ENCODE measurements at places on chromosomes 12 and 14.
A peak's percentile ranks its signal among the peaks of the same experiment; 100 is the strongest.

- DNase-seq, result no peak
Measured at GRCh38 chr12:46831335-46832129, 5.7 kb upstream of the SLC38A4 start.

GRCh38 chr12:8033153-8034044, 883 bp downstream of the FOXJ2 start:
- peak; percentile 24 for DNase-seq

- DNase-seq, result no peak
Measured at GRCh38 chr12:39297891-39298290, 145.0 kb downstream of the KIF21A start.

GRCh38 chr12:2285462-2285861, 232.7 kb downstream of the CACNA1C start:
- no peak for DNase-seq

- DNase-seq, result no peak
Measured at GRCh38 chr12:1919763-1920162, 1.3 kb upstream of the CACNA2D4 start.

- no peak for DNase-seq
Measured at GRCh38 chr12:40971911-40972310, 216.2 kb upstream of the PDZRN4 start.

- DNase-seq, result peak; percentile 42
Measured at GRCh38 chr12:46382408-46382963, 9.9 kb upstream of the SLC38A2 start.

DNA sequence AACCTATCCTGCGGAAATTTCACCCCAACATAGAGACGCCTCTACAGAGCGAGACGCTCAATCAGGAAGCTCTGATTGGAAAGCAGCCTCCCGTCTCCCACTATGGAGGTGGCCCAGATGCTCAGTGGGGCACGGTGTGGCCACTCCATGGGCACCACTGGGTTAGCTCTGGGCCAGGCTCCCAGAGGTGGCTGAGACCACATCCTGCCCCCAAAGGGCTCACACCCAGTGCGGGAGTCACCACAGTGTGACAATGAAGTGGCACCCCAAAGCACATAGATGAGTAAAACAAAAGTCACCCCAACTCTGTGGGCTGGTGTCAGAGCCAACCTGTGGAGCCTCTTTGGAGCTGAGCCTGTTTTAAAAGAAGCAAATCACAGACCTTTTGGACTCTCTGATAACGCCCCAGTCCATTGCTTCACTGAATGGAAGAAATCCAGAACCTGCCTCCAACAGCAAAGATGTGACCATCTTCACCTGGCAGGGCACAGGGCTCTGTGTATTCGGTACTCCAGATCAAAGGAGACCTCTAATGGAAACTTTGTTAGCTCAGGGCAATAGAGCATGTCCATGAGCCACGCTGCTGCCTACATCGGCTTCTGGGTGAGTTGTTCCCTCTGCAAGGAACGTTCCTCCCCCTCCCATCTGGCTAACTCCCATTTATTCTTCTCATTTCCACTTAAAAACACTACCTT, 19.6 kb downstream of the CLMN start:
- DNase-seq, result no peak

DNA sequence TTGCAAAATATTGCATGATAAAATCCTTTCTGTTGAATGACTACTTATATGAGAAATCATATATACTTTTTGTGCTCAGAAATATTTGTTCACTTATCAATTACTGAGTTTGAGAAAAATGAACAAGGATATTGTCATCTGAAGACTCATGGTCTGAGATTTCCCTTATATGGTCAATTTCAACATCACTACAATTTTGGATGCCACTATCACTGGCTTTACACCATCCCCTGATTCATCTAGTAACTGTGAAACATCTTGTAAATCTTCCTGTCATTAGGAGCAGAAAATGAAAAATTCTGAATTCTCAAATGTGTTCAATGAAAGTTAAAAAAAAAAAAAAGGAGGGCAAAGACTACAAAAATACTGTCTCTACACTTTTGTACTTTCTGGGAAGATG, 21.8 kb upstream of the GXYLT1 start:
- DNase-seq, result no peak
